ENCODE measurements at places on chromosomes 16 and 17.

DNA sequence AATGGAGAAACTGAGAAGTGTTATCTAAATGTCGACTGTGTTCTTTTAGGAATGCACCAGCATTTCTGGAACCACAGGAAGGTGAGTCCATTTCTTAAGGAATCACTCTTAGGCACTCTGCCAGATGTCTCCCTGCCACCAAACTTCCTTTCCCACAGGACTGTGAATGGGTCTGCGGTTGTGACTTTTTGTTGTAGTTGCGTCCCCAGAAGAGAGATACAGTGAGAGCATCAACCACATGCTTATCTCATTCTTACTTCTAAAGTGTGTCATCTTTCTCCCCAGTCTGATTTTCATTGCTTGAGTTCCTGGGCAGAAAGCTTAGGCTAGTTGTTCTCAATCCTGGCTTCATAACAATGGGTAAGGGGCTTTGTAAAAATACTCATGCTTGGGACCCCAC, 13.4 kb downstream of the ITPRIPL2 start:
- DNase-seq: no peak

- DNase-seq: no peak
These were observed 227.3 kb downstream of the WWOX start for GRCh38 chr16:78326731-78327130.

- DNase-seq: no peak
These were observed 56.3 kb downstream of the SOX9 start for GRCh38 chr17:72176951-72177660.

DNA sequence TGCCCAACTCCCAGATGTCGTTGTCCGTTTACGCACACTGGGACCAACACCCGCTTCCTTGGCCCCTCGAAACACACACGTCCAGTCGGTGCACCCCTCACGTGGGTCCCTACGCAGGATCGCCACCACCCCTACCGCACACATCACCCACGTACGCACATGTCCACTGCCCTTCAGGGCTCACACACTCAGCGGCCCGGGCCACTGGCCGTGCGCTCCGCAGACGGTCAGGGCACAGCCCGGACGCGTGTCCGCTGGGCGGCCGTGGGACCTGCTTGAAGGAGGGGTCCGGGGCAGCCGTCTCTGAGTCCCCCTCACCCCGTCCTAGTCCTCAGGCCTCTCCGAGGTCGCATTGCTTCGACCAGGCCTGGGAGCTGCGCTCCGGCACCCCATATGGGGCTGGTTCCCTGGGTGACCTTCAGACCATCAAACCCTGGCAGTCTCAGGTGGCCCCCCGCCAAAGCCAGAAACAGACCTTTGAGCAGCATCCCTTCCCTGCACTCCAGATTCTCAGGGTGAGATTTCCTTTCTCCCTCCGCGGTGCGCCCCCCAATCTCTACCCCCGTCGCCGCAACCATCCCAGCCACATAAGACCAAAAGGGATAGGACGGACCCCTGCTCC, 914 bp upstream of the GPRC5B start:
- no peak for DNase-seq

DNA sequence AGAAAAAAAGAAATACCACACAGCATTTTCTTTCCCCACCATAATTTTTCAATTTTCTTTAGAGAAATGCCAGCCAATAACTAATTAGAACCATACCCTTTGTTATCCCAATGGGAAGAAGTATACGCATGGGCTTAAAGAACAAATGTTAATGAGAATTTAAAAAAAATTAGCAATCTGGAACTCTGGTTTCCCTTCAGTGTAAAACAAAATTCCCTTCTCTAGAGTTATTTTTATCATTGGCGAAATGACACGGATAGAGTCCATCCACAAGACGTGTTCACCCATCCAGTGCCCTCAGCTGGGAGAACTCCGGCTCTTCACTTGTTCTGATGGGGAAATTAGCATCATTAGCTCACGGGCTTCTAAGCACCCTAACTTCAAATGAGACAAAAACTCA, 3.3 kb downstream of the NXN start:
- no peak for DNase-seq

DNA sequence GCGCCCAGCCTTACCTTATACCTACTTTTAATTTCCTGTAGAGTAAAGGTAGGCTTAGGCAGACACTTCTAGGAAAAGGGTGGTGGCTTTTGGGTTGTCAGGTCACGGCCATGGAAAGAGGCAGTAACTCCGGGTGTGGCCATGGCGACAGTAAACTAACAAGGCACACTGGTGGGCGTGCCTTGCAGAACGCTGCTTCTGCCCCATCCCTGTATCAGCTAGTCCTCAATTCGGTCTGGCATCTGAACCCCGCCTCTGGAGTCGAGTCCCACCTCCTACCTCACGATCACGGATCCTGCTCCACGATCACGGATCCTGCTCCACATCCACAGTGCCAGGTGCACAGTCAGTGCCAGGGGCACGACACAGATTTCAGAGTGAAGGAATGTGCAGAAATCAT, 5.6 kb downstream of the ADCY9 start:
- DNase-seq: no peak

DNA sequence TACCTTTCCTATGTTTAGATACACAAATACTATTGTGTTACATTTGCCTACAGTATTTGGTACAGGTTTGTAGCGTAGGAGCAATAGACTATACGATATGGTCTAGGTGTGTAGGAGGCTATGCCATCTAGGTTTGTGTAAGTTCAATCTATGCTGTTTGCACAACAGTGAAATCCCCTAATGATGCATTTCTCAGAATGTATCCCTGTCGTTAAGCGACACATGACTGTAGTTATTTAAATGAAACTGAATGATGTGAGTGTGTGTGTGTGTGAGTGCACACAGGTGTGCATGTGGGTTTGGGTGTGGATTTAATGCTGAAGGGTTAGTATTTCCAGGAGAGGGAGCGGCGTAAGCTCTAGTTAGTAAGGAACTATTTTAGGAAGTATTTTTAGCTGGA, 34.6 kb upstream of the SMIM36 start:
- DNase-seq: no peak

GRCh38 chr16:4535627-4536108, 2.9 kb downstream of the CDIP1 start:
- no peak for DNase-seq

- DNase-seq: no peak
These were observed 5.2 kb downstream of the FKBP10 start for GRCh38 chr17:41818024-41818423.

DNA sequence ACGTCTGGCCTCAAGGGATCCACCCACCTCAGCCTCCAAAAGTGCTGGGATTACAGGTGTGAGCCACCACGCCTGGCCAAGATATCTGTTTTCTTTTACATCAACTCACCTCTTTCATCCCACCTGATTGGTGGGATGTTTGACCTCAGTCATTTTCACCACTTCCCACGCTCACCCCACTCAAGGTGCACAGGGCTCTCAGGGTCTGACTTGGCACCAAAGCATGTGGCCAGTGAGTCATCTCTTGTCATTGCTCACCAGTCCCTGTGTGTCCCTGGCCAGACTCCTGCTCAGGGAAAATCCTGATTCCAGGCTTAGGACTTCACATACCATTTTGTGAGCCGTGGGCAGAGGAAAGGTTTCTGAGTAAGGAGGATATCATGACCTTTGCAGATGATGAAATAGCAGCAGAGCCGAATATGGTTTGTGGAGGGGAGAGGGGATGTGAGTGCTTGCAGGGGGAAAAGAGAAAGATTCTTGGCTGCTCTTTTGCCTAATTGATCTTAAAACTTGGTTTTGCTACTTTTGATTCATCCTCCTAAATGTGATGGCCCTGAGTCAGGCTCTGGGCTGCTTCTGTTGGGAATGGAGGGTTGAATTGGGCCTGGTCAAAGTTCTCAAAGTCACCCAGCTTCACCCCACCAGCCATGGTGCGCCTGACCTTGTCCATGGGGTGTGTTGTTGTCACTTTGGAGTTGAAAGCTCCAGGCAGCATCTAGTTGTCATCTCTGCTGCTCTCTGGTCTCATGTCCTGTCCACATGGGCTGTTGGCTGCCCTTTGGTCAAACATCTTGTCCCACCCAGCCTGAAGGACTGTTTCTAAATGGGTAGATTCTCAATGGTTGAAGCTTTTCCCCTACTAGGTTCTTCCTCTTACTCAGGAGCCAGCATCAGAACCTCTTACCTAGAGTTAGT, 6.0 kb upstream of the KCNH6 start:
- DNase-seq: no peak

Measured in stimulated activated CD4-positive, alpha-beta T cell treated with anti-CD3 and anti-CD28 coated beads, Interleukin-2, amount 100 ng/mL, for 4 hours (primary cell).